Osteocyte (in vitro differentiated cells): ENCODE measurements at places on chromosomes 6 and 20.

GRCh38 chr20:54389596-54390280 is 85.7 kb upstream of the DOK5 start:
- H3K27me3 ChIP-seq, result peaks cover 23% of the 10 kb centered on the region
- H3K4me1 ChIP-seq, result no peaks in the 10 kb centered on the region
- no peak overlapping the region for H3K4me3 ChIP-seq

GRCh38 chr6:75870389-75870788 is 121.3 kb downstream of the MYO6 start:
- peak overlapping the region; percentile 58 for H3K27ac ChIP-seq
- H3K36me3 ChIP-seq, result peaks cover 39% of the 10 kb centered on the region
- no peaks in the 10 kb centered on the region for H3K27me3 ChIP-seq
- H3K4me1 ChIP-seq, result peaks cover 9% of the 10 kb centered on the region
- DNase-seq, result no peak

GRCh38 chr6:4496284-4496683 is 279.9 kb upstream of the CDYL start:
- no peak overlapping the region for H3K27ac ChIP-seq
- H3K4me1 ChIP-seq, result no peaks in the 10 kb centered on the region
- no peaks in the 10 kb centered on the region for H3K36me3 ChIP-seq

DNA sequence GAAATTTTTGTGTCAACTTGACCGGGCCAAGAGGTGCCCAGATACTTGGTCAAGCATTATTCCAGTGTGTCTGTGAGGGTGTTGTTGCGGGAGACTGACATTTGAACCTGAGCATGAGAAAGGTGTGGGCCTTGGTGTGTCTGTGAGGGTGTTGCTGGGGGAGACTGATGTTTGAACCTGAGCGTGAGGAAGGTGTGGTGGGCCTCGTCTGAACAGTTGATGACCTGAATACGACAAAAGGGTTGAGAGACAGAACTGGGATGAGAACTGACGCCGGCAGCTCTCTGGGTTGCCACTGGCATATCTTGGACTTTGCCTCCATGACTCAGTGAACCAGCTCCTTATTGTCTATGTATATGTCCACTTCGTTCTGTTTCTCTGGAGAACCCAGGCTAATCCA is 240.5 kb downstream of the ERMARD start:
- H3K4me1 ChIP-seq, result no peaks in the 10 kb centered on the region
- H3K36me3 ChIP-seq, result no peaks in the 10 kb centered on the region
- no peaks in the 10 kb centered on the region for H3K27me3 ChIP-seq
- H3K4me3 ChIP-seq, result no peak overlapping the region
- DNase-seq, result peak; percentile 56

- H3K27ac ChIP-seq, result no peak overlapping the region
- H3K27me3 ChIP-seq, result peaks cover 6% of the 10 kb centered on the region
- H3K4me3 ChIP-seq, result no peak overlapping the region
- no peaks in the 10 kb centered on the region for H3K4me1 ChIP-seq
- H3K36me3 ChIP-seq, result no peaks in the 10 kb centered on the region
These were observed 40.3 kb upstream of the ANGPT4 start for GRCh38 chr20:956330-956951.

DNA sequence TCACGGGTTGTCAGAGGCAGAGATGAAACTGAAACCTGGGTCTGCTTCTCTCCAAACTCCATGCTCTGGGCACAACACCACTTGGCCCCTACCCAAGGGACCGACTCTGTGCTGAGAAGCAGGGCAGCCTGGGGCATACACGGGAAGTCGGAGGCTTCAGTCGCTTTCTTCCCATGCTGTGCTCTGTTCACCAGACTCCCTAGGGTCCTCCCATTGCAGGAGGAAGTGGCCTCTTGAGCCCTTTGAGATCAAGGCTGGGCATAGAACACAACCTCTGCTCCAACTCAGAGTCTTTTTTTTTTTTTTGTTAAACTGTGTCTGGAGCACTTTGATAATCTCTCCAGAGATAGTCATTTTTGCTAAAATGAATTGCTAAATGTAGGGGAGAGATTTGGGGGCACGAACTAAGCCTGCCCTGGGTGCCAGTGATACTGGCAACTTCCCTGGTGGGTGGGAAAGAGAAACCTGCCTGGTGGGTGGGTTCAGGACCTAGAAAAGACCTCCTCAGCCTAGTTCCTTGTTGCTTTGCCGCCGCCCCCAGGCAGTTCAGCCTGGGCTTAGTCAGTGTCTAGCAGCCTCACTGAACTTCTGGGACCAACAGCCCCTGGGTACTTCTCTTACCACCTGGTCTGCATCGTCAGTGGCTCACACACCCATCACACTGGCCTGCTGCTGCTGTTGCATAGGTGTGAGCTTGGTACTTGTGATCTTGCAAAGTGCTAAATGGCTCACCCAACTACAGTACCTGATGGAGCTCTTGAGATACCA is 62.0 kb downstream of the PPP1R14C start:
- H3K4me3 ChIP-seq, result no peak overlapping the region
- DNase-seq, result no peak
- no peaks in the 10 kb centered on the region for H3K27me3 ChIP-seq
- peaks cover 6% of the 10 kb centered on the region for H3K4me1 ChIP-seq

DNA sequence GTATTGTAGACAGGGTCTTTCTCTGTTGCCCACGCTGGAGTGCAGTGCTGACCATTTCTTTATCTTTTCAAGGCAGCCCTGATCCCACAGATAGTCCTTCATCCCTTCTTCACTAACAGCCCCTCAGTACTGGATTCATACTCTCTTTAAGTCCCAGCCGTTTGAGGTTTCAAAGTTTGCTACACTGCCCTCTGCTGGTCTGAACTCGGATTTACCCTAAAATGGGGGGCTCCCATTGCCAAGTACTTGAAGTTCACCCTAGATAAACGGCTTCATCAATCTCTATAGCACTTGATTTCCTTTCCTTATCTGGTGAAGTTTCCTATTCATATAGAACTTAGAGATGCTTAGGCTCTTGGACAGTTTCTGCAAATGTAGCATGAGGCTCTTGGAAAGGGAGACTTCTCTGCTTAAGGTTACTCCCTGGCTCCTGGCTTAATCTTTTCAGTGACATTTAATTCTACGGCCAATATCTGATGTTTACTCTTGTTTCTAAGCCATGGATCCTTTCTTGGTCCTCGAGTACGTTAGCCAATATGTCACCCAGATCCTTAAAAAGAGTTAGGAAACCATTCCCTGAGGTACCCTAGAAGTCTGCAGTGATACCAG is 21.4 kb upstream of the PREP start:
- DNase-seq, result no peak
- no peak overlapping the region for H3K4me3 ChIP-seq
- H3K27me3 ChIP-seq, result no peaks in the 10 kb centered on the region
- H3K36me3 ChIP-seq, result no peaks in the 10 kb centered on the region
- H3K27ac ChIP-seq, result no peak overlapping the region

DNA sequence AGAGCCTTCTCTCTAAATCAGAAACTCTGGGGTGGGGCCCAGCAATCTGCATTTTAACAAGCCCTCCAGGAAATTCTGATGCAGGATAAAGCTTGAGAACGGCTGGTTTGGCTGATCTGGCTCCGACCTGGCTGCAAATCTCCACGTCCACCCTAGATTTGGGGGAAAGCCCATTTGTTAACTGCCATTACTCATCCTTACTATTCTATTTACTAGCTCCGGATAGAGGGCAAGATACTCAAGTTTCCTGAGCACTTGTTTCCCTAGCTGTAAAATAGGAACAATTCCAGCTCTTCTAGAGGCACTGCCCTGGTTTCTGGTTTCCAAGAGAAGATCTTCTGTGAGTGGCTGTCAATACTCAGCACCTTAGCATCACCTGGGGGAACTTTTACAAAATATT is 44.4 kb downstream of the DAAM2 start:
- H3K27ac ChIP-seq, result no peak overlapping the region
- no peaks in the 10 kb centered on the region for H3K27me3 ChIP-seq
- no peak for DNase-seq
- no peak overlapping the region for H3K4me3 ChIP-seq

DNA sequence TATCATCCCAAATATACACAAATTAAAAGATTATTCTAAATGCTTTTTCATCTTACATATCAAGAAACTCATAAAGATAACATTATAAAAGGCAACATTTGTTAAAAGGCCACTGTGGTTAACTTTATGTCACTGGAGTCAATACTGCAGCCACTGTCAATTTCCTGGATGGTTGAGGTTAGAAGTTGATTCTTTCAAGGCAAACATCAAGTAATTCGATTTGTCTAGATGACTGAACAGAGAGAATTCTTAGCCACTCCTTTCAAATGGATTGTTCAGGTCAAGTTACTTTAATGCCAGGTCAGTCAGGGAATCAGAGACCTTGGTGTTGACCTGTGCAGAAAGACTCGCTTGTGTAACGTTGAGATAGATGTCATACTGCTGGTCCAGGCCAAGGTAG is 44.4 kb upstream of the SIM1 start:
- no peaks in the 10 kb centered on the region for H3K4me1 ChIP-seq
- H3K27me3 ChIP-seq, result no peaks in the 10 kb centered on the region
- H3K36me3 ChIP-seq, result peaks cover 39% of the 10 kb centered on the region
- H3K4me3 ChIP-seq, result no peak overlapping the region
- no peak overlapping the region for H3K27ac ChIP-seq

DNA sequence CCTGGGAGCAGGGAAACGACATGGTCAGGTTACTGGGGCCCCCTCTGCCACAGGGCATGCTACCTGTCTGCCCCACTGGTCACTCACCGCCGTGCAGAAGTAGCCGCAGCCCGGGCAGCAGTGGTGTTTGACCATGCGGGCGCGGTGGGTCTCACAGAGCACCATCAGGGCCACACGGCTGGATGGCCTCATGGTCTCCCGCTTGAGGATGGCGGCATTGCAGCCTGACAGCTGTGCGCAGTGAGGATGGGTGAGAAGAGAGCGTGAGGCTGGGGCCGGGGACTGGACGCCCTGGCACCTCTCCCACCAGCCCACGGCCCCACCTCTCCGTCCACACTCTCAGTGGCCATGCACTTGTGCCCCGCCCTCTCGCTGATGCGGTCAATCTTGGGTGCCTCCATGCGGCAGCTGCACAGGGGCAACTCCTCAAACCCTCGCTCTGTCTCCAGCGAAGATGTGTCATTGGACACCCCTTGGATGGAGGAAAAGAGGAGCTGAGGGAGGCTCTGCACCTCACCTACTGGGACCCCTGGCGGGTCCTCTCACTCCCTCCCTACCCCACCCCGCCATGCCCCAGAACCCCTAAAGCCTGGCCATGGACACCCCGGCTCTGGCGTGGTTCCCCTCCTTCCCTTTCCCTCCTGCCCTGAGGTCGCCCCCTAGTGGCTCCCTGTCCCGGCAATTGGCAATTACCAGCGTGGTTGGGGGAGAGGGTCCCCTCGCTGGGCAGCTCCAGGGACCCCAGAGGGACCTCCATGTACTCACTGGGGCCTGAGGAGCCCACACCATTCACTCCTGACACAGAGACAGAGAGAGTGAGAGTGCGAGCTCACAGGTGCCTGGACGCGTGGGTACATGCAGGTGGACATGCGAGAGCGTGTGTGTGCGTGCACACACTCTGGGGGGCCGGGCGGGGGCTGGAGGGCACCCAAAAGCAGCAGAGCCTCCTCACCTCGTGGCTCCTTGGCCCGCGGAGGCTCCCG is 8.9 kb downstream of the EHMT2 start:
- H3K27ac ChIP-seq, result no peak overlapping the region
- H3K4me3 ChIP-seq, result no peak overlapping the region
- DNase-seq, result no peak
- H3K36me3 ChIP-seq, result peaks cover 33% of the 10 kb centered on the region
- H3K4me1 ChIP-seq, result no peaks in the 10 kb centered on the region
- no peaks in the 10 kb centered on the region for H3K27me3 ChIP-seq

- no peak for DNase-seq
- H3K4me1 ChIP-seq, result peaks cover 30% of the 10 kb centered on the region
- no peak overlapping the region for H3K27ac ChIP-seq
- H3K27me3 ChIP-seq, result no peaks in the 10 kb centered on the region
These were observed 82.0 kb upstream of the TRAF3IP2 start for GRCh38 chr6:111687652-111688051.

DNA sequence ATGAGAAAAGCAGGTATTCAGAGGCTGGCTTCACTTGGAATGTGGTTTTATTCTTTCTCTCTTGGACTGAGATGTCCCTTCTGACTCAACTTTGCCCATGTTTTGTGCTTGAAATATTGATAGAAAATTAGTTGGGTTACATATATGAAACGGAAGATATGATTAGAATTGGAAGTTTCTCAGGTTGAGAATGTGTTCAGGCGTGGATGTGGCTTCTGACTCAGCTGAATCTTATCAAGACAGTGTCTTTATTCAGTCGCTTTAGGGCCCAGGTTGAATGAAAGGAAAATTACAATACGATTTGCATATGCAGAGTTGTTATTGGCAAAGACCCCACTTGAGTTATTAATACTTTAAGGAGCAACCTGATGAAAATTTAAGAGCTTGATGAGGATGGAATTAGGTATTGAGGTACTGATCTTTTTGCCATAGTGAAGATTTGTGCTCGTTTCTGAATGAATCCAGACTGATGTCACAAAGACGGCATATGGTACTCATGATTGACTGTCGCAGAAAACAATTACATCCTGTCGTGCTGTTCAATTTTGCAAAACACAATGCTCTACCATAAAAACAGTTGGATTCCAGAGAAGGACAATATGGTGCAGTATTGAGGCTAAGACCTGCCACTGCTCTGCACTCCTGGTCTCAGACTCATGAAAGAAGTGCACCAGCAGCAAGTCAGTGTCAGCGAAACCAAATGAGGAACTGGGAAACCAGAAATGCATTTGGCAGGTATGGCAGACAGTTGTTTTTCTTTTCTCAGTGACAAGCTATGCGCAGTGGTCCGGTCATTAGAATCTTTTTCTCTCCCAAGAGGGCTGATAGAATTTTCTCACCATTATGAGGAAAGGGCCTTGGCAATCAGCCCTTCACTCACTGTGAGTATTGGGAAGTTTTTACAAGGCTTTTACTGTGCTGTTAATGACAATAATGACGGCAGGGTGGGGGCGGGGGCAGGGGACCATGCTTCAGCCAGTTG is 158.3 kb downstream of the DOK5 start:
- no peak overlapping the region for H3K4me3 ChIP-seq
- H3K4me1 ChIP-seq, result no peaks in the 10 kb centered on the region
- DNase-seq, result no peak

GRCh38 chr20:31577194-31577593 is 27.9 kb upstream of the ID1 start:
- H3K36me3 ChIP-seq, result no peaks in the 10 kb centered on the region
- H3K27ac ChIP-seq, result no peak overlapping the region

DNA sequence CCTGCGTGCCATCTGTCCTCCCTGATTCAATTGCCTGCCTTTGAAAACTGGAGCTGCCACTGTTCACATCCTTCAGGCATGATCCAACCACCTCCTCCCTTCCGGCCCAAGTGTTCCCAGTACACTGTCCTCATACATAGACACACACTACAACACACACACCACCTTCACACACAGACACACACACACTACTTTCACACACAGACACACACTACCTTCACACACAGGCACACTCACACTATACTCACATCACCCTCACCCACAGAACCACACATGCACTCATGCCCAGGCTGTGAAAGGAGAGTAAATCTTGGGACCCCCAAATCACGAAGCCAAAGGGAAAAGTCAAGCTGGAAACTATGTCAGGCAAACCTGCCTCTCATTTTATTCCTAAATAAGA is 109.4 kb upstream of the MYLIP start:
- H3K36me3 ChIP-seq, result no peaks in the 10 kb centered on the region
- DNase-seq, result no peak
- no peak overlapping the region for H3K27ac ChIP-seq
- peaks cover 4% of the 10 kb centered on the region for H3K27me3 ChIP-seq

- no peak overlapping the region for H3K27ac ChIP-seq
- peaks cover 7% of the 10 kb centered on the region for H3K36me3 ChIP-seq
- peaks cover 5% of the 10 kb centered on the region for H3K4me1 ChIP-seq
- H3K4me3 ChIP-seq, result no peak overlapping the region
These were observed 55.9 kb downstream of the TTI1 start for GRCh38 chr20:37977338-37977737.
